ENCODE measurements at places on chromosomes 4 and X.

DNA sequence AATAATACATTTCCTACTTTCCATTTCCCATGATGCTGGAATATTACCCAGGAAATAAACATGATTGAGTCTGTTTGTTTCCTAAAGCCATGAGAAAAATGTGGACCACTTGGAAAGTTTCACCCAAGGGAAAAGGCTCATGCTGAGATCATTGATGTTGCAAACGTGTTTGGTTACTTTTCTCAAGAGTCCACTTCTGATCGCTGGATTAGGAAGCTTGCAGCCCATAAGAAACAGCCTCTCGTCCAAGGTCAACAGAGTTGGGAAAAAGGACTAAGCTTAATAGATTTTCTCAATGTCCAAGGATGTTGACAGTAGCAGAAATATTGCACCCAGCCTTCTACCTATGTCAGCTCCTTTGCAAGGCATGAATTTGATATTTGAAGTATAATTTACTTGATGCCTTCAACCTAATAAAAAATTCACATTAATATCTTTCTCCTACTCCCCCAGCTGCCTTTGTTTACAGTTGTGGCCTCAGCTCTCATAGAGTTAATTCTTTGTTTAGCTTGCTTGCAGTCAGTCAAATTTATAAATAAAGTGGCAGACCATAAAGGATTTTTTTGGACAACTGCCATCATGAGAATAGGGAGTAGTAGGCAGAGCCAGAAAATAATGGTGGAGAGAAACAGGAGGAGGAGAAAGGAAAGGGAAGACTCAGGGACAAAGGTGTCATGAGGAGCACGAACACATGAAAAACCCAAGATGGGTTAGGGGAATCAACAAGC is 65.6 kb upstream of the BLTP1 start:
- no peak for DNase-seq

GRCh38 chr4:105210916-105211315 is 64.2 kb downstream of the TET2 start:
- no peak for DNase-seq

GRCh38 chr4:8493484-8493883 is 52.9 kb downstream of the TRMT44 start:
- no peak for DNase-seq

DNA sequence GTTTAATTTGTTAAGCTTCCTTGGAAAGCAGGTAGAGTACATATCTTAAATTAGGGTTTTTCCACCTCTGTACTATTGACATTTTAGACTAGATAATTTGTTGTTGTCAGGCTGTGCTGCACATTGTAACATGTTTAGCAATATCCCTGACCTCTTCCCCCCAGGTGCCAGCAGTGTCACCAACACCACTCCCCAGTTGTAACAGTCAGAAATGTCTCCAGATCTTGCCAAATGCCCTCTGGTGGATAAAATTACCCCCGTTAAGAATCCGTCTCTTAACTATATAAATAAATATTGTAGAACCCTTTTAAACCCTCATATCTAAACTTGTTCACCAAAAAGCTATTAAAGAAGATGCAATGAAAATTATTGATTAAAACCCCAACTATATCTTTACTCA is 161.5 kb downstream of the ARHGAP6 start:
- DNase-seq, result no peak

DNA sequence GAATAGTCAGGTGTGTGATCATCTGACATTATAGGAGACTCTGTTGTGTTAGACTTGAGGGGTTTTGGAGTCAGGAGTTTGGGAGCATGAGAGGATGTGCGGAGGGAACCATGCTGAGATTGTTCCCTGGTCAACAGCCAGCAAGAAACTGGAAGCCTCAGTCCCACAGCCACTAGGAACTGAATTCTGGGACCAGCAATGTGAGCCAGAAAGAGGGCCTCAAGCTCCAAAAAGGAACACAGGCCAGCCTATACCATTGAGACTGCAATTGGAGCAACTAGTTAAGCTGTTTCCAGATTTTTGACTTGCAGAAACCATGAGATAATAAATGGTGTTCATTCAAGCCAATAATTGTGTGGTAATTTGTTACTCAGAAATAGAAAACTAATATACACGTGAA is 8.7 kb upstream of the ADH1B start:
- DNase-seq, result no peak

DNA sequence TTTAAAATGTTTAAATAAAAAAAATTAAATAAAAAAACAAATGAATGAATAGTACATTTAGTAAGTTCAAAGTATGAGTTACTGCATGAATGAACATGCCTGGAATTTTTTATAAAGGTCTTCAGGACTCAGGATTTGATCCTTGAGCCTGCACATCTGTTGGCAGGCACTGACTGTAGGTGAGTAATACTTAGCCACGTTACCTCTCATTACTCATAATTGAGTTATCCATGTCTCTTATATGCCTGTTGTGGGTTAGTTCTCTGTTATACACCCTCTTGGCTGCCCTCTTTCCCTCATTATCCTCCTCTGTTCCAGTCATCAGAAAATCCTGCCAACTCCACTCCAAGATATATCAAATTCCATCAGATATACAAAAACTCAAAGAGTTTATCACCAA is 276.0 kb downstream of the FBXW7 start:
- DNase-seq, result no peak

DNA sequence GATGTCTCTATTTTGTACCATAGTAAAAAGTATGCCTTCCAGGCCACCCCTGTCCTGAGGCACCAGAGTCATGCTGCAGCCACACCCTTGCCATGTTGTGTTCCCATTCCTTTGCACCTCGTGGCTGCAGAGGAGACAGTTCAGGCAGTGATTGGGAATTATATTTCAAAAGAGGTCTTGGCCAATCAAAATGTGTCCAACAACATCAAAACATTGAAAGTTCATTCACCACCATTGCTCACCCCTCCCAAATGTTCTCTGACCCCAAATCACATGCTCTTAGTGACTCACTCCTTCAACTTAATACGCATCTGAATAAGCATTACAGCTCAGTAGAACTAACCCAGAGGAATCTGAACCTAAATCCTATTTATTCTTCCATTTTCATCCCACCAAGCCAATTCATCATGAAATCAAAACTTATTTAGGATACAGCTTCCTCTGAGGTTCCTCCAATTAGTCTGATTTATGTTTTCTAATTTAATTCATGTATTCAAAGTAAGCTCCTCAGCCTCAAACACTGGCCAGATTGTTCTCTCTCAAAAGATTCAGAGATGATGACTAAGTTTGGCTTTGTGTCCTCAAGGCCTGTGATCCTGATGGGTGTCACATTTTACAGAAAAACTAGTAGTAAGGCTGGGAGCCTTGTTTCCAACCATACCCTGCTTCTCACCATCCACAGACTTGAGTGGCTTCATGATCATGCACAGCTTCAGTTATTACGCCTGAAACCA is 323.2 kb upstream of the INTU start:
- no peak for DNase-seq

GRCh38 chr4:185920691-185921260 is 108.8 kb upstream of the SORBS2 start:
- DNase-seq, result no peak

GRCh38 chrX:32397562-32398216 is 813.7 kb downstream of the DMD start:
- no peak for DNase-seq

GRCh38 chrX:48468247-48468671 is 1.8 kb downstream of the SLC38A5 start:
- DNase-seq, result no peak

- no peak for DNase-seq
Measured at GRCh38 chrX:17053502-17053901, 107.0 kb downstream of the REPS2 start.

DNA sequence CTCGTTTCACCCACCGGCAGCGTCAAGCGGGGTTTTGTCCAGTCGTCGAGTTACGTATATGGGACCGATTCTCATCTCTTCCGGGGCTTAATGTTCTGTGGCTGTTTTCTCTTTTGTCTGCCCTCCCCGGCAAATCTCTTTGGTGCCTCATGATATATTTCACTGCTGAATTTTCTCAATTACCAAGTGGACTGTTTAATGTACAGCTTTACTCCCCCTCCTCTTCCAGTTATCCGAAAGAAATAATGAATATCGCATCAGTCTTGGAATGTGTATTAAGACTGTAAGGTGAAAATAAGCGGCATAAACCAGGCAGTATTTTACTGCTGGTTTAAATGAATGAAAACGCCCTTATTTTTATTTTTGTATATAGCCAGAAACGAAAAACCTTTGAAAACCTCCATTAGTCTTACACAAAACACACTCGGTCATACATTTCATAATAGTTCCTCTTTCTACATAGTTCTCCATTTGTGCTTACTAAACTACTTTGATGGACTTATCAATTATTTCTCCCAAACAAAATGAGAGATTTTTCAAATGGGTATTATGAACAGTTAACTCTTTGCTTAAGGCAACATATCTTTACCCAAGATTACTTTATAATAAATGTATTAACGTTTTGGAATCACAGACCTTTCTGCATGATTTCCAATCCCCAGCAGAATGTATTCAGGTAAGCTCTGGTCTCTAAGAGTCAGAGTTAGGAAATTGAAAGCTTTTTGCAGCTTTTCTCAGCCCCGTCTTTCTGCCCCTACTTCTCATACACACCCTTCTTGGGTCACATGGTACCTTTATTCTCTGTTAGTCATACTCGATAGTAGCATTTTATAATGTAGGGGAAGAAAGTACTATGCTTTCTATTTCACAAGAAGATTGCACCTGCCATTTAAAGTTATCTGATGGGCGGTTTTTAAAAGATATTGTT is 979 bp downstream of the RP2 start:
- DNase-seq, result no peak

DNA sequence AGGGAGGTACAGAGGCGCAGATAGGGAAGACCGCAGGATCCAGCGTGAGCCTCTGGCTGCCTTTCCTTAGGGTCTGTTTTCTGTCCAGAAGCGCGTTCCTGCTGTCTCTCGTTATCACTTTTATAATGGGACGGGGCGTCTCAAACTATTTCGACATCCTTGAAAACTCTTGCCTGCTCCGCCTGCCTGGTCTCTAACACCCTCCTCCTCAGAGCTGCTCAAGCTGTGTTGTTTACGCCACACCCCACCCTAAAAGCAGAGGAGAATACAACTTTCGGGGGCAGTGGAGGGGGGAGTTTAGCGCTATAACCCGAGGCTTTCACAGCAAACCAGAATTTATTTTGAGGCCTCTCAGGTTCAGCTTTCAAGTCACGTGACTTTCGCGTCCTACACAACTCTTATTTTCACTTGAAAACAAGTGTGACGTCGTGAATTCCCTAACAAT is 646 bp upstream of the FAM3A start:
- no peak for DNase-seq

DNA sequence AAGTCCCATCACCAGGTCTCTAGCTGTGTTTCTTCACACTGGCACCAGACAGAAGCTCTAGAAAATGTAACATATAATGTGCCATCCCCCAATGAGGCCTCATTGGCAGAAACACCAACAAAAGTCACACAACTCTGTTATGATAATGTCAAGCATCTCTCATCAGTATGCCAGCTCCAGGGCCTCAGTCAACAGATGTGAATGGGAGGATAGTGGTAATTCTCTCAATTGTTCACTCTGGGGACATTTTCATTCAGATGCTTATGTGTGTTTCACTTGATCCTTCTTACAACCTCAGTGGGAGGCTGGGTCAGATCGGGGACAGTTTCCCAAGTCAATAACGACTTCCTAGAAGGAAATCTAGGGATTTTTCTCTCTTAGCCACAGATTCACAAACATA is 57.5 kb upstream of the SCOC start:
- DNase-seq, result no peak

- no peak for DNase-seq
Measured at GRCh38 chr4:4521136-4521535, 20.7 kb downstream of the STX18 start.

DNA sequence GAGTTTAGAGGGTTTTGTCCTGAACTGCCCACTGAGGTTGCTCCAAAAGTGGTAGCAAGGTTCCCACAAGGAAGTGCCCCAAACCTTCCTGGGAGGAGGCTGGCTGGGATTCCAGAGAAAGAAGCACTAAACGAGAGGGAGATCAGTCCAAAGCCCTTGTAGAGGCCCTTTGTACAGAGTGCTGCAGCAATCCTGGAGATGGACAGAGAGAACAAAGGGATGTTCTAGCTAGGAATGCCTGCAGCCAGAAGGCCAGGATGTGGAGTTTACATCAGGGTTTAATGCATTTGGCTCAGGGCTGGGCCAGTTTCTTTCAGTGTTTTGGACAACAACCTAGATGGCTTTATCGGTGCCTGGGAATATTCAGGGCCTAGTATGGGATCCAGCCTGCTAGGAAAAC is 2155.1 kb upstream of the AGA start:
- DNase-seq, result no peak

DNA sequence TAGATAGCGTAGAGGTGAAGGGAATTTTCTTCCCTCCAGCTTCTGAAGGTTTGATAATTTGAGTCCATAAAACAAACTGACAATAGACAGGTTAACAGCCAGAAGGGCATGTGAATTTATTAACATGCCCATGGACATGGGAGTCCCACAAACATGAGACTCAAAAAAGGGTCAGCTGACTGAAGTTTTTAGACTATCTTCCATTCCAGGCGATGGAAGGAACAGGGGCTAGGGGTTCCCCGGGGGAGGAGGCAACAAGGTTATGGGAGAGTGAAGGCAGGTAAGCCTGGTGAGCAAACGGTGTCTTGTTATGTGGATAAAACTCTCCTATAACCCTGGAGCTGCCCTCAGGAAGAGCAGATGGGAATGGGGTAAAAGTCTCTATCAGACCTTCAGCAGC is 81.5 kb upstream of the SORBS2 start:
- no peak for DNase-seq

DNA sequence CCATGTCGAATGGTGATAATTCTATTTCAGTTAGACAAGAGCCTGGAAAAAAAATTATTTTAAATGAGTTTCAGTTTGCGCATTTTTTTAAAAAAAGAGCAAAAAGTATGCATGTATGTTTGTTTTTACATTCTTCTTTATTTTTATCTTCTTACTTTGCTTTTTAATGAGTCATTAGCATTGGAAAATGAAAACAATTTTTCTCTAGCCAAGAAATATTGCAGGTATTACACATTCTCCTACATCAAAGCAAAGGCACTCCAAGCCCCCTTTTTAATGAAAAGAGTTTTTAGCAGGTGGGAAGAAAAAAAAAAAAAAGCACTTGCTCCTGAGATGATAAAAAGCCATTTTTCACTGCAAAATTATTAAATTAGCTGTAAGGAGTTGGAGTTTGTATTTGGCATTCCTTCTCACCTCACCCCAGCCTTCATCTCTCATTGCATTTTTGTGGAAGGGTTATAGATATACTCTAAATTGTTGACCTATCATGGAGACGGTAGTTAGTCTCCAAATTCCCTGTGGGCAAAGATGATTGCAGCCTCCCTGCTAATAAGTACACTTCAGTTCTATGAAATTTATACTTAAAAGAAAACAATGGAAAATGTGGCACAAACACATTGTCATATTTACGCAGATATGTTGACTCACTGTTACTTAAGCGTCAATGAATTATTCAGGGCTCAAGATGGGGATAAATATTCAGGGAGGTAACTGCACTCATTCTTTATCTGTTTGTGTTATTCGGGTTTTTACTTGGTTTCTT is 43.8 kb downstream of the PALLD start:
- DNase-seq, result no peak

GRCh38 chr4:68921051-68921450 is 30.6 kb downstream of the UGT2A3 start:
- no peak for DNase-seq

DNA sequence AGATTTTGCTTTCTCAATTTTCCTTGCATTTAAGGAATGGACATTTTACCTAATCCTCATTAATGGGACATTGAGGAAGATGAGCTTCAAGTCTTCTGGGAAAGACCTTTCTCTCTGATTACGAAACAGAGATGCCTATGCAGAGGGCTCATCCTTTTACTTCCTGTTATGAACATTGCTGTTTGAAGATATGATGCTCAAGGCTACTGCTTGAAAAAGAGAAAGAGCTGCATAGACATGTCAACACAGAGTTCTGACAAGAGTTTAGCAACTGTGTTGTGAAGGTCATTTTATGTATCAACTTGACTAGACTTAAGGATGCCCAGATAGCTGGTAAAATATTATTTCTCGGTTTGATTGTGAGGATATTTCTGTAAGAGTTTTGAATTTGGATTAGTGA is 13.8 kb upstream of the GNPDA2 start:
- no peak for DNase-seq

Data from CD4-positive, alpha-beta T cell treated with Interleukin-15 for 1 hour (primary cell).